Heart left ventricle (tissue), 16 donors: ENCODE measurements at places on chromosomes 1 and 21.

- H3K27ac ChIP-seq, result no peak overlapping the region
- H3K4me3 ChIP-seq, result no peak overlapping the region
- no peaks in the 10 kb centered on the region for H3K4me1 ChIP-seq
- no peaks in the 10 kb centered on the region for H3K27me3 ChIP-seq
- no peaks in the 10 kb centered on the region for H3K36me3 ChIP-seq
These were observed 20.1 kb upstream of the PDE4B start for GRCh38 chr1:65772607-65773006.

GRCh38 chr1:207964195-207964966, 53.5 kb upstream of the CD34 start:
- peaks cover 53% of the 10 kb centered on the region for H3K4me1 ChIP-seq
- DNase-seq, result no peak
- H3K27me3 ChIP-seq, result no peaks in the 10 kb centered on the region
- no peaks in the 10 kb centered on the region for H3K36me3 ChIP-seq

DNA sequence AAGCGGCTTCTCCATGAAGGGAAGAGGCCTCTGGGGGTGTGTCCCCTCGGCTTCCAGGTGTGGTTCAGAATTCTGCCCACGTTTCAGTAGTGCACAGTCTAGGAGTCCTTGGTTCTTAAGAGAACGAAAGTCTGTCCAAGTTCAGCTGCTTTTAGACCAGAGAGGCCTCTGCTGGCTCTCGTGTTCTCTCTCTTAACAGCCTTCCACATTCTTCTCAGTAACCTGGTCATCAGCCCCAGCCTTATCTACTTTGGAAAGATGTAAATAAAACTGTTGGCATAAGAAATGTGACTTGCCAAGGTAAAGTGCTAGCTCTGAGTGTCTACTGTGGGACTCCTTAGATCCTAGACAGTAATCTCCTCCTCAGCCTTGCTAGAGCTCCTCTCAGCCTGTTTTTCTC, 15.3 kb upstream of the STUM start:
- DNase-seq, result no peak
- H3K4me3 ChIP-seq, result no peak overlapping the region
- no peak overlapping the region for H3K27ac ChIP-seq
- H3K4me1 ChIP-seq, result no peaks in the 10 kb centered on the region

GRCh38 chr21:33943293-33943692, 27.7 kb upstream of the ATP5PO start:
- H3K4me3 ChIP-seq, result no peak overlapping the region
- H3K4me1 ChIP-seq, result no peaks in the 10 kb centered on the region
- no peak for DNase-seq

DNA sequence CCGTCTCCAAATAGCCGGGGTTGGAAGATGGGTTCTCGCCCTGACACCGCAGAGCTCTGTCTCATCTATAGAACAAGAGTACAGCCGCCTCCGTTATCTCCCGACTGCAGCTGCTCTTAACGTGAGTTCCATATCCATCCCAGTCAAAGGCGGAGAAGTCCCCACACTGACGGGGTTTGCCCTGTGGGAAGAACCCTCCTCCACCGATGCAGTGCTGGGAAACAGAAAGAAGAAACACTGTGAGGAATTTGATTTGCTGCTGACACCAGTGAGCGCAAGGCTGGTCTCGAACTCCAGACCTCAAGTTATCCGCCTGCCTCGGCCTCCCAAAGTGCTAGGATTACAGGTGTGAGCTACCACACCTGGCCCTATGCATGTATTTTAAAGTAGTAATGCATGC, 9.5 kb downstream of the ITLN2 start:
- H3K36me3 ChIP-seq, result no peaks in the 10 kb centered on the region
- H3K27me3 ChIP-seq, result no peaks in the 10 kb centered on the region
- no peak overlapping the region for H3K27ac ChIP-seq
- no peaks in the 10 kb centered on the region for H3K4me1 ChIP-seq
- DNase-seq, result no peak

- no peak overlapping the region for H3K27ac ChIP-seq
- no peak overlapping the region for H3K4me3 ChIP-seq
- no peak for DNase-seq
- no peaks in the 10 kb centered on the region for H3K36me3 ChIP-seq
- H3K4me1 ChIP-seq, result no peaks in the 10 kb centered on the region
These were observed 430.9 kb downstream of the LMO4 start for GRCh38 chr1:87759421-87760087.
